ENCODE measurements at places on chromosomes 6 and 20. TPM values are rescaled to one million over a fixed set of nuclear protein-coding genes. Genes with fewer than 3 reads are reported as not detected.

DNA sequence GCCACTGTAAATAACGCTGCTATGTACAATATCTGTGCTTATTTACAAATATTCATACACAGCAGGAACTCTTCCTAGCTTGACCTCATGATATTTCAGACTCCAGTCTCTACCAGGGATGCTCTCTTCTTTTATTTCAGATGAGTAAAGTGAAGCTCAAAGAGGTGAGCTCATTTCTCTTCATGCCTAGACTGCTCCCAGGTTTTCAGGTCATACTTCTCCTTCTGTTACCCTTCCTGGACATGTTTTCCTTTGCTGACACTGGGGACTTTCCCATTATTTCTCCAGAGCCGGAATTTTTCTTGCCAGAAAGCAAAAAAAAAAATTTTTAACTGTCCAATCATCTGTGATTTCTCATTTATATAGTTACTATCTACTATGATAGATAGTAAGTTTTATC lies 147.2 kb upstream of the DST start:
- H3K27ac ChIP-seq = no peak overlapping the region
- DNase-seq = no peak
- H3K27me3 ChIP-seq = no peaks in the 10 kb centered on the region
- no peaks in the 10 kb centered on the region for H3K4me1 ChIP-seq
- no peaks in the 10 kb centered on the region for H3K36me3 ChIP-seq

- H3K4me1 ChIP-seq = peaks cover 2% of the 10 kb centered on the region
- H3K27me3 ChIP-seq = no peaks in the 10 kb centered on the region
- H3K36me3 ChIP-seq = no peaks in the 10 kb centered on the region
- no peak overlapping the region for H3K4me3 ChIP-seq
- no peak for DNase-seq
- no peak overlapping the region for H3K27ac ChIP-seq
These were observed 558.2 kb upstream of the CITED2 start for GRCh38 chr6:139932671-139933070.

GRCh38 chr6:38012573-38012972 lies 193.0 kb downstream of the ZFAND3 start:
- H3K27me3 ChIP-seq = no peaks in the 10 kb centered on the region
- H3K27ac ChIP-seq = no peak overlapping the region
- no peaks in the 10 kb centered on the region for H3K36me3 ChIP-seq
- H3K4me1 ChIP-seq = peaks cover 6% of the 10 kb centered on the region

RAB22A gene
- 5.8 TPM for polyA plus RNA-seq

DNA sequence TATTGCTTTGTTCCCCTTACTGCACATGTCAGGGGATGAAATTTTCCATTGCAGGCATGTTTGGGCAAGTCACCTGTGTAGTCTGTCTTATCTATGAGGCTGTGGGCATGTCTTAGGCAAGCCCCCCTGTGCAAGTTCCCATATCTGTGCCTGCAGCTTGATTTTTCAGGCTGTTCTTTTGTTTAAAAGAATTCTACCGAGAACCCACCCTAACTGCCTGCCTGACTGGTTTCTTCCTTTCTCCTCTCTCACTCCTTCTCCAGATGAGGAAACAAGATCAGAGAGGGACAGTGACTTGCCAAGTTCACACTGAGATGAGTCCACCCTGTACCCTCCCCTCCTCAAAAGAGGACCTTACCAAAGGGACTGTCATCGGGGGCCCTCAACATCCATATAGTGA lies 11.0 kb downstream of the TREML2 start:
- H3K27me3 ChIP-seq = no peaks in the 10 kb centered on the region
- H3K4me1 ChIP-seq = peaks cover 49% of the 10 kb centered on the region
- no peak overlapping the region for H3K4me3 ChIP-seq

DNA sequence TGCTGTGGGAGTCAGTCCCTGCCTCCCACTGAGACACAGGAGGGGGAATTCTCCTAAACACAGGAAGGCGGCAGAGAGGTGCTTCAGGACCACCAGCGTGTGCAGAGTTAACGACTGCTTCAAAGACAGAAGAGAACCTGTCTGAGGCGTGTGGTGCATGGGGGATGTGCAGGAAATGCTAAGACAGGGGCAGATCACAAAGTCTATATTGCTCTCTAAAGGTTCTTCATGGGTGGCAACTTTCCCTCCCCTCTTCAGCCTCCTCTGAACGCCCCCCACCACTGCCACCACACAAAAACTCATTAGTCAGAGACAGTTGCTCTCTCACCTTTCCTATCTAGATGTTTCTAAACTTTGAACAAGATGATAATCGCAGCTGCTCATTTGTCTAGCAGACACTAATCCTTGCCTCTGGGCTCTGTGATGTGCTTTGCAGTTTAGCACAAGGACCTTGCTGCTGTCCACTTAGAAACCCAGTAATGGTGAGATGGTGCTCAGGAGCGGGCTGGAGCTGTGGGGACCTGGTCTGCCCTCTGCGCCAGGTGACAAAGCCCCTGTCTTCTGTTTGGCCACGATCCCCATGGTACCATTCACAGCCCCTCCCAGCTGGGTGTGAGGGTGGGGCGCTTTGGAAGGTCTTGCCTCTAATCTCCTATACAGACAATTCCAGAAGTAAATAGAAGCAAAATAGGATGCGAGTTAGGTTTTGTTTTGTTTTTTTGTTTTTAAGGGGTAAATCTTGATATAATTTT lies 219.6 kb downstream of the NRN1 start:
- H3K4me3 ChIP-seq = no peak overlapping the region
- H3K27me3 ChIP-seq = no peaks in the 10 kb centered on the region
- H3K36me3 ChIP-seq = no peaks in the 10 kb centered on the region

RUNX2 gene
- polyA plus RNA-seq = 1.3 TPM

LY6G6F gene
- polyA plus RNA-seq = not detected

- no peaks in the 10 kb centered on the region for H3K27me3 ChIP-seq
- H3K4me3 ChIP-seq = no peak overlapping the region
- H3K27ac ChIP-seq = no peak overlapping the region
- no peaks in the 10 kb centered on the region for H3K36me3 ChIP-seq
- DNase-seq = no peak
These were observed 81.1 kb downstream of the PRDM1 start for GRCh38 chr6:106167096-106167814.

PLA2G7 gene
- 5.3 TPM for polyA plus RNA-seq

GRCh38 chr6:44554861-44555260 lies 167.4 kb downstream of the CDC5L start:
- no peak for DNase-seq
- H3K27me3 ChIP-seq = peaks cover 2% of the 10 kb centered on the region
- H3K36me3 ChIP-seq = no peaks in the 10 kb centered on the region
- no peak overlapping the region for H3K27ac ChIP-seq

PEX7 gene
- 3.0 TPM for polyA plus RNA-seq

DNA sequence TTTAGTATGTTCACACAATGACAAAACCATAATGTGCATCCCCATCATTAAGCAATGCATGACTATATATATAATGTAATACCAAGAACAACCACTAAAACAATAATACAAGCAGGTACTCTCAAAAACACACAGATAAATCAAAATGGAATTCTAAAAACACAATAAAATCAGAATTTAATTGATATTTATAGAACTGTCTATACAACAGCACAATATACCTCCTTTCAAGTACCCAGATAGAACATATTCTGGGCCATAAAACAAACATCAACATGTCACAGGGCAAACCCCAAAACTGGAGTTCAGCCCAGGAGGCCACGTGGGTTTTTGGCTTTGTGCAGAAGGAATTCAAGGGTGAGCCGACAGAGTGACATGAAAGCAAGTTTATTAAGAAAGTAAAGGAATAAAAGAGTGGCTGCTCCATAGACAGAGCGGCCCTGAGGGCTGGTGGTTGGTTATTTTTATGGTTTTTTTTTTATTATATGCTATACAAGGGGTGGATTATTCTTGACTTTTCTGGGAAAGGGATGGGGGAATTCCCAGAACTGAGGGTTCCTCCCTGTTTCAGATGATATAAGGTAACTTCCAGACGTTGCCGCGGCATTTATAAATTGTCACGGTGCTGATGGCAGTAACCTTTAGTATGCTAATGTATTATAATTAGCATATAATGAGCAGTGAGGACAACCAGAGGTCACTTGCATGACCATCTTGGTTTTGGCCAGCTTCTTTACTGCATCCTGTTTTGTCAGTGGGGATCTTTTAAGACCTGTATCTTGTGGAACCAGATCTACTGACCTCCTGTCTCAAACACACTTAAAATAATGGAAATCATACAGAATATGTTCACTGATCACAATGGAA lies 5.6 kb downstream of the RAB23 start:
- DNase-seq = no peak
- H3K36me3 ChIP-seq = no peaks in the 10 kb centered on the region
- H3K4me3 ChIP-seq = no peak overlapping the region
- peaks cover 7% of the 10 kb centered on the region for H3K27me3 ChIP-seq
- no peak overlapping the region for H3K27ac ChIP-seq

GRCh38 chr20:59822291-59823029 lies 111.0 kb downstream of the SYCP2 start:
- no peaks in the 10 kb centered on the region for H3K4me1 ChIP-seq
- H3K36me3 ChIP-seq = no peaks in the 10 kb centered on the region
- no peak overlapping the region for H3K4me3 ChIP-seq
- no peaks in the 10 kb centered on the region for H3K27me3 ChIP-seq

SLC12A5 gene
- polyA plus RNA-seq = not detected

SAMD5 gene
- not detected for polyA plus RNA-seq

- H3K4me1 ChIP-seq = no peaks in the 10 kb centered on the region
- H3K36me3 ChIP-seq = no peaks in the 10 kb centered on the region
- no peak overlapping the region for H3K27ac ChIP-seq
- no peaks in the 10 kb centered on the region for H3K27me3 ChIP-seq
These were observed 144.4 kb upstream of the AKIRIN2 start for GRCh38 chr6:87846434-87846833.

DNA sequence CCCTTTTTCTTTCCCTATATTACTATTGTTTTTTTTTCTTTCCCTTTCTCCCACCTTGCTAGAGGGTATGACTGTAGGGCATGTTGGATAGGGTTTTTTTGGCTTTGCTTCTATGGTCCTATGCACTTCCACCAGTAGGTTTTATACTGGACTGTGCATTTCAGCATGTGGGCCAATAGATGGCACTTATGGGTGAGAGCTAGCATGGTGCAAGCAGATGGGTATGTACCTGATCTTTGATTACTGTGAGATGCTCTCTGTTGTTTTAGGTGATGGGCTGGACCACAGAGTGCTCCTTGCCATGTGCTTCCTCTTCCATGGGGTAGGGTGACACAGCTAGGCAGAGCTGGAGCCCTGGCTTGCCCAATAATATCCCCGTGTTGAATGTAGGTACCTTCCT lies 128.5 kb upstream of the CHD6 start:
- H3K4me3 ChIP-seq = no peak overlapping the region
- no peaks in the 10 kb centered on the region for H3K27me3 ChIP-seq
- DNase-seq = no peak
- no peaks in the 10 kb centered on the region for H3K4me1 ChIP-seq
- H3K27ac ChIP-seq = no peak overlapping the region

IL17A gene
- polyA plus RNA-seq = not detected

GRCh38 chr6:41571021-41571780 lies 25.0 kb downstream of the FOXP4 start:
- H3K27ac ChIP-seq = no peak overlapping the region
- no peaks in the 10 kb centered on the region for H3K4me1 ChIP-seq
- H3K27me3 ChIP-seq = no peaks in the 10 kb centered on the region
- DNase-seq = no peak

- H3K4me3 ChIP-seq = no peak overlapping the region
- no peaks in the 10 kb centered on the region for H3K4me1 ChIP-seq
- no peak for DNase-seq
- H3K27me3 ChIP-seq = no peaks in the 10 kb centered on the region
- no peaks in the 10 kb centered on the region for H3K36me3 ChIP-seq
- no peak overlapping the region for H3K27ac ChIP-seq
These were observed 129.2 kb downstream of the BCKDHB start for GRCh38 chr6:80235647-80236046.

- no peak for DNase-seq
- H3K4me3 ChIP-seq = no peak overlapping the region
- H3K27ac ChIP-seq = no peak overlapping the region
- no peaks in the 10 kb centered on the region for H3K4me1 ChIP-seq
- H3K27me3 ChIP-seq = no peaks in the 10 kb centered on the region
- no peaks in the 10 kb centered on the region for H3K36me3 ChIP-seq
These were observed 169.3 kb downstream of the TSHZ2 start for GRCh38 chr20:53141201-53142050.

GRCh38 chr6:49072146-49072545 lies 390.9 kb downstream of the MMUT start:
- DNase-seq = no peak
- no peaks in the 10 kb centered on the region for H3K36me3 ChIP-seq
- no peaks in the 10 kb centered on the region for H3K4me1 ChIP-seq

DNA sequence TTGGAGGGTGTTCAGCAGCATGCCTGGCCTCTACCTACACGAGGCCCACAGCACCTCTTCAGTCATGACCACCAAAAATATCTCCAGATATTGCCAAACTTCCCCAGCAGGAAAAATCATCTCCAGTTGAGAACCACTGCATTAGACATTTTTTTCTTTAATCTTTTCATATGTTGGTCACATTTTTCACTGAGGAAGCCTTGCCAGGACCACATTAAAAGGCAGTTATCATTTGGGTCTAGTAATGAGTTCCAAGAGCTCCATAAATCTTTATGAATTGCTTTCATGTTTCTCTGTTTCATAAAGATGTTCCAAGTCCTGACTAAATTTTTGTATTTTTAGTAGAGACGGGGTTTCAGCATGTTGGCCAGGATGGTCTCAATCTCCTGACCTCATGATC lies 28.8 kb downstream of the MTRES1 start:
- no peak overlapping the region for H3K27ac ChIP-seq
- DNase-seq = no peak
- no peaks in the 10 kb centered on the region for H3K36me3 ChIP-seq
- peaks cover 10% of the 10 kb centered on the region for H3K4me1 ChIP-seq

GID8 gene
- 12.7 TPM for polyA plus RNA-seq

GNRH2 gene
- not detected for polyA plus RNA-seq

- peaks cover 24% of the 10 kb centered on the region for H3K36me3 ChIP-seq
- DNase-seq = peak; percentile 74
- peaks cover 26% of the 10 kb centered on the region for H3K4me1 ChIP-seq
These were observed 623 bp upstream of the MRPS26 start for GRCh38 chr20:3045042-3045815.

EYS gene
- polyA plus RNA-seq = not detected

DNA sequence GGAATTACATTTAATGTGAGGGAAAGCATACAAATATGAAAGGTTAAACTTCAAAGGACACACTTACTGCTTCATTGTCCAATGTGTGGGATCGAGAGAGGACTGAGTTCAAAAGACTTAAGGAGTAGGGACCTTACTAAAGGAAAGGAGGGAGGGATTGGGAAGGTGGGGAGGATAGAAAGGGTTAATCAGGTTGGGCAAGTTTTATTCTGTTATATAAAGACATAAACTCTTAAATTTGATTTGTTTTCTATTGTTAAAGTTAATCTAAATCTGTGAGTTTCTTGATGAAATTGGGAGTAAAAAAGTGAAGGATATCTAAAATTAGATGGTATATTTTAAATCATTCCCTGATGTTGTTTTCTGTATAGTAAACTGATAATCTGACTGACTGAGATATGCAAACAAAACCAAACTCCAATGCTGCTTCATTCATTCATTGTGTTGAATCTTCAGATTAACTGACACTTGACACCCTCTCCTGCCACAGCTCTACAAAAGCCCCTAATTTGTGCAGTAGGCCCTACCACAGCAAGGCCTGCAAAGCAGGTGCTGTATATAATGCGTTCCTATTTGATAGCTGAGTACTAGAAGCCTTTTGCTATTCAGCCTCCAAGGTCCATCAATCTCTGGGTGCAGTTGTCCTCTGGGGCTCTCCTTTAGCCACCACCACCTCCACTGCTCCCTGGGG lies 1.3 kb upstream of the UBE2J1 start:
- no peak overlapping the region for H3K4me3 ChIP-seq
- H3K36me3 ChIP-seq = no peaks in the 10 kb centered on the region
- H3K4me1 ChIP-seq = peaks cover 45% of the 10 kb centered on the region
- peak overlapping the region; percentile 91 for H3K27ac ChIP-seq

SEC63 gene
- polyA plus RNA-seq = 12.0 TPM

GJA10 gene
- not detected for polyA plus RNA-seq
